Tibial nerve (tissue), 4 donors: ENCODE measurements at places on chromosomes 3 and 15. TPM values are rescaled to one million over a fixed set of nuclear protein-coding genes. Genes with fewer than 3 reads are reported as not detected.

DNA sequence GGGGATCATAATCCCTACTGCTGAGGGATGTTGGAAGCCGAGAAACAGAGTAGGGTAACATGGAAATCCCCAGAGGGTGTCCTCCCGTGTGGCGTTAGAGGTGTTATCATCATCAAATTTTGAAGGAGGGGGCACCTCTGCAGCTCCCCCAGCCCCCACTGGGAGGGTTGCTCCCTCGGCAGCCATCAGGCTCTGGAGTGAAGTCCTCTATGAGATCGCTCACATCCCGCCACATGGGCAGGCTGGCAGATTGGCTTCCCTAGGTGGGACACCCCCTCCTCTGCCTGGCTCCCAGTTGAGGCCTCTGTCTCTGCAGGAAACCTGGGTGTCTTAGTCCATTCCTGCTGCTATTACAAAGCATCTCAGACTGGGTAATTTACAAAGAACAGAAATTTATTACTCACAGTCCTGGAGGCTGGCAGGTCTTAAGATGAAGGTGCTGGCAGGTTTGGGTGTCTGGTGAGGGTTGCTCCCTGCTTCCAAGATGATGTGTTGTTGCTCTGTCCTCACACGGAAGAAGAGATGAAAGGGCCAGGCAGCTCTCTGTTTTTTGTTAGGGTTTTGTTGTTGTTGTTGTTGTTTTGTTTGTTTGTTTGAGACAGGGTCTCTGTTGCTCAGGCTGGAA is 120.5 kb downstream of the NUP210 start:
- no peak for DNase-seq

DNA sequence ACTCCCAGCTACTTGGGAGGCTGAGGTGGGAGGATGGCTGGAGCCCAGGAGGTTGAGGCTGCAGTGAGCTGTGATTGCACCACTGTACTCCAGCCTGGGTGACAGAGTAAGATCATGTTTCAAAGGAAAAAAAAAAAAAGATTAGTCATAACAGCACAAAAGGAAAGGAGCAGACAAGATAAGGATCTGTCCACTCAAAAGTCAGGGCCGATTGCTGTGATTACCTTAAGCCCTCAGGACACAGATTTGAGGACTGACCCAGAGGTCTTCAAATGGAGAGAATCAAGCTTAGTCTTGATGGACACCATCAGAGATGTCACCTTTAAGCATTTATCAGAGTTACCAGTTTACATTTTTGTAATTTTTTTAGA is 23.9 kb upstream of the HEG1 start:
- DNase-seq, result no peak

DNA sequence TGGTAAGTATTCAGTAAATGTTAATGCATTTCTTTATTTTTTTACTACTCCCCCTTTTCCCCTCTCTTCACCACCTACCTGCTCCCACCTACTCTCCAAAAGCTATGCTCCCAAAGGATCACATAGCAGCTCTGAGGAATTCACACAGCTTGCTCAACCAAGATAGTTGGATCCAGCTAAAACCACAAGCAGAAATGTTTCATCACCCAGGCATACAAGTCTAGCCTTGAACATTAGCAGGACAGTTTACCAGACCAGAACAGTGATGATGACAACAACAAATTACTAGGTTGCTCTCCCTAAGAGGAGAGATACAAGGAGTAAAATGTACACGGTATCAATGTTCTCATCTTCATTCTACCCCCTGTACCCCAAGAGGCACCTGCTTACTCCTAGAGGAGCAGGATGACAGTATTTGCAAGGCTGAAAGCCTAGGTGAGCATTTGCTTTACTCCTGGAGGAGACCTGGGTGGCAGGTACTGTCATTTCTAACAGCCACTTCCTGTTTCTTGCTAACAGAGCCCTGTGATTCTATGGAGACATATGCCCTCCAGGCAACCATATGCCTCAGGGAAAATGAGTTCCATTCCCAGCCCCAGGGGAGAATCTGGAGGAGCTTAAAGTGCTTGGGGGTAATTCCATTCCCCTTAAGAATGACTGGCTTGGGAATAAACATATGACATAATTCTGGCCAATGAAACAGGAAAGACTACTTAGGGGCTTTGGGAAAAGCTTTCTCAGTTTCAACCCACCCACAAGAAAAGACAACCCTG is 237.5 kb downstream of the NTRK3 start:
- DNase-seq, result no peak

DNA sequence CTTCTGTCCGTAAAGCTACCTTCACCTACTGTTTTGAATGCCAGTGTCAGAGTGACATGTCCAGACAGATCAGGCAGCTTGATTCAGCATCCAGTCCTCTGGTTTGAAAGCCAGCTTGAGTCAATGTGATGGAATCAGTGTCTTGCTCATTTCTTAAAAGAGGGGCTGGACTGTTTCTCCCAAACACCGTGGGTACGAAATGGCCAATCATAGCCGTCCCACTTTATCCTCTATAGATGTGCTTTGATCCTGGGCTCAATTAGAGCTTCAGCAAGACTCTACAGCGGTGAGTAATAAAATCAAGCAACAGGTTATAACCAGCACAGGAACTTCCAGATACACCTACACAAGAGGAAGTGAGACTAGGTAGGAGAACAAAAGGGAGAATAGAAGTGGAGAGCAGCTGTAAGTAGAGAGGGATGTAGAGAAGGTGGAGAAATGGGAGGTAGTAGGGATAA is 17.0 kb upstream of the OR5K1 start:
- DNase-seq, result no peak

DNA sequence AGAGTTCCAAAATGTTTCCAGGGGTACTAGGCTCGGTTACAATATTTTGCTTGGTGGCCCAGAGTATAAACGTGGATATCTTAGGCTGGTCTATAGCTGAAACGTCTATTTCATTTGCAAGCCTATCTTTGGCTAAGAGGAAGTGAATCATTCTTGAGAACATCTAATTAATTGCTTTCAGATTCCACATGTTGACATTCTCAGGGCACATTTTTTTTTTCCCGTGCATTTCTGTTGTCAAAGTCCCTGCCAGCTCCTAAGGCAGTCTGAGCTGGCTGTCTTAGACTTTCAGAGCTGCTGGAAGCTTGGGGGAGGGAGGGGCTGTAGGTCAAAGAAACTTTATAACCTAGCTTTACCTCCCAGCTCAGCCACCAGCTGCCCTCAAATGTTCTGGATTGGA is 23.2 kb upstream of the LAMP3 start:
- no peak for DNase-seq

DNA sequence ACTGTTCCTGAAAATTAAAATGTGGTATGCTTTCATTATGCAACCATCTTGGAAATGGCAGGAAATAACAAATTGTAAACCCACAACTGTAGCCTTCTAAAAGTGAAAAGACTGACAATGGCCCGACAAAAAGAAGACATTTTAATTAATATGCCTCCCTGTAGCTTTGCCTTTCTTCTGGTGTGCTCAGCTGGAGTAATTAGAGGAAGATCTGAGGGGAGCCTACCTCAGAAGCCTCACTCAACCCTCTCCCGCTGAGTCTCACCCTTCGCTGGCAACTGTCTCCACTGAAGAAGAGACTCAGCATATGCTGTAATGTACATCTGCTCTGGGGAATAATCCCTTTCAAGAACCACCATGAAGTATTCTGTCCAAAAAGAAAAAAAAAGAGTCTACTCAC is 104.7 kb upstream of the SETMAR start:
- no peak for DNase-seq

GRCh38 chr3:19046440-19046839 is 101.9 kb upstream of the KCNH8 start:
- no peak for DNase-seq

DNA sequence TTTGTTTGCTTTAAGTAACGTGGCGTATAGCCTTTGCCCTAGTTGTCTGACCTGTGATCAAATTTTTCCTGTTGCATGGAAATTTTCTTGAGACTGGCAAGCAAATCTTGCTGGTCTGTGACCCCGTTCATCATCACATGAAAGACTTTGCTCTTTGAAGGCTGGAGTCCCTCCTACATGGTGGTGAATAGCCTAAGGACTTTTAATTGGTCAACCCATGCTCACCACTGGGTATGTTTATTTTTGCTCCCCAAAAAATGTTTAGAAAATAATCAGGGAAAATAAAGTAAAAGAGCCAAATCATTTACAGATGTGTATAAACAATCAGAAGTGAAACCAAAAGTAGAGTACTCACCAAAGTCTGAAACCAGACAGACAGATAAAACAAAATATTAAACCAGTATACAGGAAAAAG is 1075.3 kb upstream of the ALCAM start:
- no peak for DNase-seq

DNA sequence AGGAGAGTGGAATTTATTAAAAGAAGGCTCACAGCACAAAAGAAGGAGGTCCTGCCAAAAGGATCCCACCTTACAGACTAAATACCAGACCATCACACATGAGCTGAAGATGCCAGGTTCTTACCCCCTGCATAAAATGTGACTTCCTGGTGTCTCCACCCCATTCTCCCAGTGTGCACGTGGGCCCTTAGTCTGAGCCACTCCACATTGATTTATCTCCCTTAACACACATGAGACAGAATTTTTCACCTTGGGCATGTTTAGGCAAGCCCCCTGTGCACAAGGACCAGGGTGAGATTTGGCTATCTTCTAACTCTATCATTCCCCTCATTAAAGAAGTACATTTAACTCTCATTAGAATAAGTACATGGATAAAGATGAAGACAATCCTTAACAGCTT is 916.7 kb downstream of the PLOD2 start:
- DNase-seq, result no peak

DNA sequence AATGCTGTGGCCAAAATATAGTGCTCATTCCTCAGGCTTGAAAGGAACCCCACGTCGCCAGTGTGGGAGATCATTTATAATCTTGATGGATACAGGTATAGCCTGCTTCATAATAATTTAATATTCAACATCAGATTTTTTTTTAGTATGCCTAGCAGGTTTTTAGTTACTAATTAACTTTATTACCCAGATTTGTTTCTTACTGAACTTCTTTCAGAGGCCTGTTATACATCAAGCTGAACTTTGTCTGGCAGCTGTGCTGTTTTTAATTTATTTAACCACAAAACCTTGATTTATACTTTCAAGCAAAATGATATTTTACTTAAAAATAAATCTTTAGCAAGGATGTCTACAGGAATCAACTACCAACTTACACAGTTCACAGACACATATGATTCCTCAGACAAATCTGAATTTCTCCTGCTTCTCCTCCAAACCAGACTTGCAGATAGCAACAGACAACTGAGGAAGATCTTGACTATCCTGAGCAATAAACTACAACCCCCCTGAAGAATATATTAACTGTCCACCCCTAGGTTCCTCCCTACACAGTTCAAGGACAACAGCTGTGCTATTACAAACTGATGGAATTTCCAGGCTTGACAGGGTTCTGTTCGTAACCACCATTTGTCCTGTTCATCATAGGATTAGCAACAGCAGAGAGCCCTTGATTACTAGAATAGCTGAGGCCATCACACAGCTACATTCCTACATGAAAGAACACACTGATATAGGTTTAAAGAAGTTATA is 610 bp downstream of the MAP4 start:
- DNase-seq, result no peak

DNA sequence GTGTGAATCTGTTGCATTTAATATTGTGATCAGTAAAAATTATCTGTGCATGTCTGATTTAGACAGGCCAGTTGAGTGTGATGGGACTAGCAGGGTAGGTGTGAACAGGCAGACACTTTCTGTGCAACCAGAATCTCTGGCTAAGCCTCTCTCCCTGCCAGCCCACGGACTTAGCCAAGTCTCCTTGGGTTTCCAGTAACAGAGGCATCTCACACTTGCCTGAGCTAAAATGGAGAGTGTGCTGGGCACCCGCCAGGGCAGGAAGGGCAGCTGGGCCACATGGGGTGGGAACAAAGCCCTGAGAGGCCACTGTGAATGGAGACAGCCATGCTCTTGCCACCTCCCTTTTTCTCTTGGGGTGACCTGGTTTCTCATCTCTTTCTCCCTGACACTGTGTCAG is 12.5 kb upstream of the RPS27L start:
- no peak for DNase-seq

GRCh38 chr3:188232656-188233055 is 78.7 kb downstream of the LPP start:
- no peak for DNase-seq

GRCh38 chr3:8824238-8824637 is 54.8 kb upstream of the OXTR start:
- DNase-seq, result no peak

DNA sequence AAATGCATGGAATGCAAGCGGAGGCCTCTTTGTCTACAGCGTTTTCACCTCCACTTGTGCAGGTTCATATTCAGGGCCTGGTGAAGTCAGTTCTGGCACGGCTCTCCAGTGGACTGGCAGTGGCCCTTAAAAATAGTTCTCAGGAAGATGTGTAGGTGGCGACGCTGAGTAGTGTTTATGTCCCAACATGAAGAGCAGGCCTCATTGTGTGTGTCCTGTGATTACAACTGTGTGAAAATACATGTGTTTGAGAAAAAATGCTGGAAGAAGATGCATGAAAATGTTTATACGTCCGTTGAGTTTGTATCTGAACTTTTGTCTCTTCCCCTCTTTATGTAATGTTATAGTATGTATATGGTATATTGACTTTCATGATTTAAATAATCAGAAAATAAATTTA is 7.2 kb downstream of the LIPC start:
- no peak for DNase-seq

DNA sequence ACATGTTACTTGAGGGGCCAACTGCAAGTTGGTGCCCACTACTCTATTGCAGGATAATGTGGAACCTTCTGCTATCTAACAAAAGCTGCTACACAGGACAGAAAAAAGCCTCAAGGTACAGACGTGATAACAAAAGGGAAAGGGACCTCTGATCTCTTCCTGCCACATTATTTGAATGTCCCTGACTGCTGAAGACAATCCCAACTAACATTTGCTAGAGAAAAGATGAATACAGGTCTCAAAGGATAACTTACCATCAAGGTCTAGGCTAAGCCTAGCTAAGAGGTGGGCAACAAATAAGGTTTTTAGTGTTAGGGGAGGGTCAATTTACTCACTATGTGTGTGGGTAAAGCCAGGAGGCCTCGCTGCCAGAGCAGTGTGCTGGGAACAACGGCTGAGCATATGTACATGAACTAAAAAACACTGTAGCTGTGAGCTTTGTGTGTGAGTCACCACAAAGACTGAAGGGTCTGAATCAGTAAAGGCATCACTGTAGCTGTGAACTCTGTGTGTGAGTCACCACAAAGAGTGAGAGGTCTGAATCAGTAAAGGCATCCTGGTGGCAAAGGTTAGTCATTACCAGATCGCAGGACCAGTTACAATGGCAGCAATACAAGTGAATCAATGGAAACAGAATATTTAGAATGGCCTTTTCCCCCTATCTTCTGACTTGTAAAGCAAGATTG is 111.7 kb downstream of the LMLN start:
- DNase-seq, result no peak

GRCh38 chr3:120983321-120983665 is 75.3 kb downstream of the STXBP5L start:
- DNase-seq, result no peak

GRCh38 chr15:100658895-100659294 is 56.5 kb downstream of the ASB7 start:
- DNase-seq, result no peak

The FAM3D gene
- total RNA-seq, result not detected

The LRTM1 gene
- not detected for total RNA-seq

The ZCWPW2 gene
- 0.39 TPM for total RNA-seq

The NCEH1 gene
- 5.2 TPM for total RNA-seq

The ARID3B gene
- 2.0 TPM for total RNA-seq

The C2CD4B gene
- 2.5 TPM for total RNA-seq

The GPR87 gene
- total RNA-seq, result not detected

The ZIC1 gene
- not detected for total RNA-seq

The CTXN2 gene
- not detected for total RNA-seq
